ENCODE measurements at places on chromosomes 4 and X.

DNA sequence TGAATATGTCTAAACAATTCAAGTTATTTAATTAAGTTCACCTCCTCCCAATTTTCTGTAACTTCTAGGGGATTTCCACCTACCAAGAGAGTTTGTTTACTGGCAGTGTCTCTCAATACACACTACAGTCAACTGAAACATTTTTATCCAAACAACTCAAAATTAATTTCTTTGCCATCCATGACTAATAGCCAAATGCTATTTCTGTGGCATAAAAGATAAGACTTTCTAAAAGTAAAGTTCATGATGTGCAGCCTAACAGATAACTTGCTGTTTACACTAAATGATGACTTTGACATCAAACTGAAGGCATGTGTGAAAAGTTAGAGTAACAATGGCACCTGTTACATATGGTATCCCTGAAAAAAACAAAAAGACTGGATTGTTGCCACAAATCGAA lies 7.3 kb downstream of the TAB3 start:
- no peak for DNase-seq

DNA sequence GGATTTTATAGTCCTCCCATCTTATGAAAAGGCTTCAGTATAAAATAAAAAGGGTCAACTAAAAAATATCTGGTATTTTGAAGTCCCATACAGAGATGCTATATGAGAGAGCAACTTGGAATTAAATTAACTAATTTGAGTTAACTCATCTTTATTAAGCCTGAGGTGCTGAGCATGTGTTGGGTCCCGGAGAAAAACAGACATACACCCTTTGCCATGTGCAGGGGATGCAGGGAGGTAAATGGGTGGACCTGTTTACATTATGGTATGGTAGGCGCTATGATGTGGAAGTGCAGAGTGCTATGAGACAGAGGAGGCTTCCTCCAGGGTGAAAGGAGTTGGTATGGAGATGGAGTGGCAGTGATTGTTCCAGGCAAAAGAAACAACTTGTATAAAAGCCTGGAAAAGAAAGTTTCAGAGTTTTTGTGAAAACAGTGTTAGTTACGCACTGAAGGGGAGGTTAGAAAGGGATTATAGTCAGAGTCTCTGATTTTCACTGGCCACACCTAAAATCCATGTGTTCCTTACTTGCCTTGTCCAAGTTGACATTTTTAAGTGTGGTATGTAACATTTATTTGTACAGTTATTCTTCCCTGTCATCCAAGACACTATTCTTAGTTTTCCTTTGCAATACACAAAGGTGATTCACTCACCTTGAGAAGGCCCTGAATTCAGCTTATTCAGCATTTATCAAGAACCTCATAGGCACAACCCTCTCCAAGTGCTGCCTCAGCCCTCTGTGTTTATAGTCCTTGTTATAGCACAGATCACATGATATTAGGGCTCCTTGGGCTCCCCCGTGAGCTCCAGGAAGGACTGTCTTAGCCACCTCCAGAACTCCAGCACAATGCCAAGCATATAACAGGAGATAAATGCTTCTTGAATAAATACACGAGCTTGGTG lies 152.0 kb downstream of the RASL11B start:
- DNase-seq = no peak

DNA sequence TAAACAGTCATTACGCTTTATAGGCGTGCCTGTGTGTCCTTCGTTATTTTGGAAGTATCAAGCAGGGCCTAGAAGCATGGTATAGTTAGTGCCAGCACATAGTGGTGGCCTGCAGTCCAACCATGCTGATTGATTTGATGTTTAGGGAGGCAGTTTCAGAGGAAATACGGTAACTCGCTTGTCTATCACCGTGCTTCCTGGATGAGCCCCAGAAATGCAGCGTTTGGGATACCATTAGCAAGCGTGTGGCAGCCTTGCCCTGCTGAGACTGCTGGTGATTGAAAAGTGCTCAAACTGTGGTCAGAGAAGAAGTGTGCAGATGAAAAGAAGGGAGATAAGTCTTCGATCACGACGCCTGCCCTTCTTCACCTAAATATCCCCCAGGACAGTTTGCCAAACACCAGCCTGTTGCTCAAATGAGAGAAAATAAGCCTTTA lies 158.4 kb downstream of the CHIC2 start:
- DNase-seq = no peak

DNA sequence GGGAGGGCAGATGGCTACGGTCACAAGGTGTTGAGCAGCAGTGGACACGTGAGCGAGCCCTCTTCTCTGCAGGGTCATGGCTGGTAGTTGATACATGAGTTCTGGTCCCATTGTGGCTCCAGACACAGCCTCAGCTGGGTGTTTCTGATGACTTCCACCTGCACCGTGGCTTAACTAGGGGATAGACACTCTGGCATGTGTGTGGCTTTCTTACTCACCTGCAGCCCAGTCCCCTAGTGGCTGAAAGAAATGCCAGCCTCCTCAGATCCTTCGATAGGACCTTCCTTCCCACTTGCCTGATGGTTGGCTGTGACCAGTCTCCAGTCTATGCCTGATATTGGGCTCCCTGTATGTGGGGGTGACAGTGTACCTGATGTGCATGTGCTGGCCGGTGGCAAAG lies 5.0 kb downstream of the GPR78 start:
- no peak for DNase-seq

GRCh38 chr4:24315056-24315455 lies 269.3 kb downstream of the DHX15 start:
- no peak for DNase-seq

- DNase-seq = no peak
Observed at GRCh38 chr4:42464550-42465094, 67.3 kb downstream of the SHISA3 start.

DNA sequence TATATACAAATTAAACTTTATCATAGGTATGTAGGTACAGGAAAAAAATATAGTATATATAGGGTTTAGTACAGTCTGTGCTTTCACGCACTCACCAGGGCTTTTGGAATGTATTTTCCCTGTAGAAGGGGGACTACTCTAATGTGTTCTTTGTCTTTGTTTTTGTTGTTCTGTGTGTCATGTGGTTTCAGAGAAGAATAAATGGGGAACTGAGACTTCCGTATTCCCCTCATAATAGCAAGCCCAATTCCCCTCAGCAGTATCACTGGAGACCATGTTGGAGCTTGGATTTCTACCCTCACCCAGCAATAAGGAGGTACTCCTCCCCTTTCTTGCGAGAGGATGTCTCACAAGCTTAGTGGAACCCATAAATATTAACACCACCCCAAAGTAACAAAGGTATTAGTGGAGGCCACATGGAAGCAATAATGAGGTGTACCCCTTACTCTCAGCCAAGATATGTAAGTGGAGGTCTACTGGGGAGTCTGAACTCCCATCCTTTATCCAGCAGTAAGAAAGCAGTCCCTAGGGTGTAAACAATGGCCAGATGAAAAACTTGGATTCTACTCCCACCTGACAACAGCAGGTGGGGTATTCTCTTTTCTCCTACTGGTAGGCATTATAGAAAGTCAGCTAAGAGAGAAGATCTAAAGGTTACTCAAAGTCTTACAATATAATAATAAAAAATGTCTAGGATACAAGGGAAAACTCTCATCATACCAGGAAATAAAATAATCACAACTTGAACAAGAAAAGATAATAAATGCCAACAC lies 805.4 kb upstream of the GALNTL6 start:
- no peak for DNase-seq

DNA sequence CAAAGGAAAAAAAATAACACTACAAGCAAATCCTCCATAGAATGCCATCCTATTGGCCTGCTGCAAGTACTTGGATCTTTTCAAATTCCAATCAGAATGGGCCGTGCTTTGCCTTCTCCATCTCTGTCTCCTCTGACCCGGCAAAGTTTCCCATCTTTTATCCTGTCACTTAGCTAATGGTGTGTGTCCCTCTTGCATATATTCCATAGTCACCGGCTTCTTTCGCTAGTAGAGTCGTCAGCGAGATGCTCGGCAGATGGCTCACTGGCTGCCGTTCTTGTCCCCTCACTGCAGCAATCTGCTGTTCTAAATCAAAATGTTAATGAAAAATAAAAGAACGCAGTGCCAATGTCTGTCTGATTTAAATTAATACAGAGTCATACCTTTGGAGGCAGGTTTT lies 22.1 kb downstream of the GRIA3 start:
- DNase-seq = no peak

- DNase-seq = no peak
Observed at GRCh38 chr4:124046190-124046589, 649.6 kb downstream of the SPRY1 start.

GRCh38 chrX:69430785-69431184 lies 73.3 kb upstream of the NALF2 start:
- DNase-seq = no peak

GRCh38 chr4:105092768-105093167 lies 53.9 kb upstream of the TET2 start:
- DNase-seq = no peak

DNA sequence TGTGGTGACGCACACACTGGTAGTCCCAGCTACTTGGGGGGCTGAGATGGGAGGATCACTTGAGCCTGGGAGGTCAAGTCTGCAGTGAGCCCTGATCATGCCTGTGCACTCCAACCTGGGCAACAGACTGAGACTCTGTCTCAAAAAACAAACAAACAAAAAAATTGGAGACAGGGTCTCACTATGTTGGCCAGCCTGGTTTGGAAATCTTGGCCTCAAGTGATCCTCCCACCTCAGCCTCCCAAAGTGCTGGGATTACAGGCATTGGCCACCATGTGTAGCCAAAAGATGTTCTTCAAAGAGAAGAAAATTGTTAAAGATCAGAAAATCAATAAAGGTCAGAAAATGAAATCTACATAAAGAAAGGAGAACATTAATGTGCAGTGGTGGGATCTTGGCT lies 41.7 kb upstream of the ABCG2 start:
- DNase-seq = no peak

- no peak for DNase-seq
Observed at GRCh38 chr4:125710766-125711165, 396.0 kb downstream of the FAT4 start.

DNA sequence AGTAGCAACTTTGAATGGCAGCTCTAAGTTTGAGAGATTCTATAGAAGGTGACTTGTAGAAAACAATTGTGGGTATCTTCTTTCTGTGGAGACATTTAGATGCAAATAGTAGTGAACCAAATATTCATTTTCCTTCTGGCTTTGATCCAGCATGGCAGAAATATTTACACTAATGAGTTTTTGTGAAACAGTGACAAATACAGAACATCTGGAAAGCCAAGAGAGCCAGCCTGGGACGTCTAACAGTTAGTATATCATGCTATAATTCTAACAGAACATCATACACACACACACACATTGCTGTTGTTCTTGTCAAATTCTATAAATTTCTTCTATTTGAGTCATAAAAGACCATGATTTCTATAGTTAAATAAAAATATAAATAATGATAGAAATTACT lies 1777.9 kb downstream of the ARAP2 start:
- no peak for DNase-seq

- no peak for DNase-seq
Observed at GRCh38 chr4:104524591-104524990, 29.9 kb upstream of the CXXC4 start.

- DNase-seq = no peak
Observed at GRCh38 chr4:151644622-151645021, 116.2 kb downstream of the GATB start.

GRCh38 chr4:138560448-138560847 lies 318.3 kb upstream of the SLC7A11 start:
- DNase-seq = no peak

GRCh38 chr4:188647820-188648370 lies 508.7 kb downstream of the TRIML1 start:
- no peak for DNase-seq

DNA sequence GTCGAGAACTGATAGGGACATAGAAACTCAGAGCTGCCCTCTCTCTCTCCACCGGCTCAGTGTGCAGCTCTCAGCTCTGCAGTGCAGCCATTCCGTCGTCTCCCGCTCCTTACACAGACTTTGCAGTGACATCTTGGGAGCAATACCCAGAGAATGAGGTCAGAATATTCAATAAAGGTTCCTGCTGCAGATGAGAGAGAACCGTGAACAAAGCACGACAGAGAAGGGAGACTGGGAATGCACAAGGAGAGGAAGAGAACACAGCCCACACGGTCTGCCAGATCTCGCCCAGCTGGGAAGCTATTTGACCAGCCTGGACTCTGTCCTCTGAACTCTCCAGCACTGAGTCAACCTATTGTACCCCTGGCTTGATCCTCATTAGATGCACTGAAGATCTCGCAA lies 118.0 kb upstream of the PPARGC1A start:
- no peak for DNase-seq

GRCh38 chr4:154577324-154577723 lies 13.2 kb downstream of the FGA start:
- no peak for DNase-seq

DNA sequence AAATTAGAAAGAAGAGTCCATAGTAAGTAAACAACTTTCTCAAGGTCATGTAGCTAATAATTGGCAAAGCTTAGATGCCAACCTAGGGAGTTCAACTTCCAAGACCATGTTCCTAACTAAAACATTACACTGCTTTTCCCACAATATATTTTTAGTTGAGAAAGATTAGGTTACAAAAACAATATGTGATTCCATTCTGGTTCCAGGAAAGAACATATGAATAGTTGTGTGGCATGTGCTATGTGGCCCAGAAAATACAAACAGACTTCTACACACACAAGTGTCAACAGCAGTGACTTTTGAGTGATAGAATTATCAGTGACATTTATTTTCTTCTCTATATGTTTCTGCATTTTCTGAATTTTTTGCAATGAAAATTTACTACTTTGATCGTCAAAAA lies 62.7 kb upstream of the EDNRA start:
- no peak for DNase-seq

DNA sequence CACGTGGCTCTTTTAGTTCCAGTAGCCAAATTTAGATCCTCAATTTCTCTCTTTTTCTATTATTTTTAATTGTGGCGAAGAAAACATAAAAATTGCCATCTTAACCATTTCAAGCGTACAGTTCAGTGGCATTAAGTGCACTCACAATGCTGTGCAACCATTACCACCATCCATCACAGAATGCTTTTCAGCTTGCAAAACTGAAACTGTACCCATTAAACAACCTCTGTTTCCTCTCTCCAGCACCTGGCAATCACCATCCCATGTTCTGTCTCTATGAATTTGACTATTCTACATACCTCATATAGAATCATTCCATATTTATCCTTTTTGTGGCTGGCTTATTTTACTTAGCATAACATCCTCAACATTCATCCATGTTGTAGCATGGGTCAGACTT lies 74.9 kb downstream of the METTL14 start:
- no peak for DNase-seq

- DNase-seq = no peak
Observed at GRCh38 chr4:38497121-38497520, 166.9 kb upstream of the KLF3 start.

DNA sequence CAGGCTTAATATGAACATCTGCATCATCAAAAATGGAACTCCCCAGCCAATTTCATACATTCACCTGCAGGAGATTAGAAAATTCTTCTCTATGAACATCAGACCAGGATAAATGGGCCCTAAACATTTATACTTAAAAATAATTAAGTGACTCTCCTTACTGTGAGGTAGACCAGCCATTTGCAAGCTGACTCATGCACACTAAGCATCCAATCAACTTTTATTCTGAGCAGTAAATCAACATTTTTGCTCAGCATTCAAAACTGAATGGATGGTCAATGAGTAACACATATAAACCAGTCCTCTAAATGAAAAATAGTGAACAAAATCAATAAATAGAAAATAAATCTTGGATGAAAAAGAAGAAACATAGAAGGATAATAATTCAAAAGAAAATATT lies 19.9 kb upstream of the PCDH10 start:
- no peak for DNase-seq

- no peak for DNase-seq
Observed at GRCh38 chr4:148216866-148217814, 225.1 kb downstream of the NR3C2 start.
